ENCODE measurements at places on chromosomes 6 and 20.

DNA sequence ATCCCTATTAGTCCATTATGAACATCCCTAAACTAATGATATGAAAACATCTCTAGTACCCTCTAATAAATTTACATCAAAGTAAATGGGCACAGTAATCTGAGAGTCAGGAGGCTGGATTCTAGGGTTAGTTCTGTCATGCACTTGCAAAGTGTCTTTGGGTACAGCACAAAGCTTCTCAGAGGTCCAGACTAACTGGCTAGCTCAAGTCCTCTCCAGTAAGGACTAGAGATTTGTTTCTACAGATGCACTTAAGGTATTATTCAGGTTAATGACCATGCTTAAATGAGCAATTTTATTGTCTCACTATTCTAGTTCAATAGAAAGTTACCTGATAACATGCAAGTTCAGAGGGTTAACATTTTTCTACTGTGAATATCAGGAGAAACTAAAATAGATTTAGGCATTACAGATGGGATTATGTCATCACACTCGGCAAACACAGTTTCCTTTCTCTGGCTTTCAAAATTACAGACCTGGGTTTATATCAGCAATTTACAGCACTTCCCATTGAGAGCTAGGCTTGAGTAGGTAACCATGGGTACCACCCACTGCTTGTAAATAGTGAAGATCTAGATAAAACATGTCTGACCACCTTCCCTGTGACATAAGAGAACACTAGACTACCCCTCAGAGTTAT lies 402.9 kb upstream of the RUNX2 start:
- DNase-seq: no peak

GRCh38 chr20:50369225-50370035 lies 140.8 kb upstream of the PTPN1 start:
- no peak for DNase-seq

DNA sequence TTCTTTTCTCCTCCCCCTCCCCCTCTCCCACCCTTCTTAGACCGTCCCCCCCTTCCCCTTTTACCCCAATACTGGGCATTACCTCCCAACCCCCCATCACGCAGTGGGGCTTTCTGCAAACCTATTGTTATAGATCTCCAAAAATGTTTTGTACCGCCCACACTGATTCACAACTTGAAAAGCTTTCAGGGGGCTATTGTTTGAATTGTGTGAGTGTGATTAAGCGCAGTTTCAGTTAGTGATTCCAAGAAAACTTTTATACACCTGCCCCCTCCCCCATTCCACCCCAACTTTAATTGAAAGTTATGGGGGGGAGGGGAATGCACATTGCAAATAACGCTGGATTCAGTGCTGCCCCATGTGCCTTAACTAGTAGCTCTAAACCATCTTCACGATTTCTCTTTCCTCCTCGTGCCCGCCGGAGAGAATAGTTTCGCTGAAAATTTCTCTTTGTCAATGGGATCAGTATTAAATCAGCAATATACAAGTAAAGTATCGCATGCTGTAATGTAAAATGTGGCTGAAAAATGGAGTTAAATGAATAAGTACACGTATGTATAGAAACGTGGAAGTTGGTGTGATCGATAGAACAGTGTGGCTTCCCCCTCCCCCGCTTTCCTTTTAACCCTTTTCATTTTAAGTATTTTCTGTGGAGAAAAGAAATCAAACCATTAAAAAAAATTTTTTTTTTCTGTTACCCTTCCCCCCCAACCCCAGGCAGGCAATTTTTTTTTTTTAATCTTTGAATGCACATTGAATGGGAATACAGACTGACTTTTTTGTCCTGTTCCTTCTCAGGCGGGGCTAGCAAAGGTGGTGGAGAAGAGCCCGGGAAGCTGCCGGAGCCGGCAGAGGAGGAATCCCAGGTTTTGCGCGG lies 632 bp downstream of the LIN28B start:
- DNase-seq: no peak

DNA sequence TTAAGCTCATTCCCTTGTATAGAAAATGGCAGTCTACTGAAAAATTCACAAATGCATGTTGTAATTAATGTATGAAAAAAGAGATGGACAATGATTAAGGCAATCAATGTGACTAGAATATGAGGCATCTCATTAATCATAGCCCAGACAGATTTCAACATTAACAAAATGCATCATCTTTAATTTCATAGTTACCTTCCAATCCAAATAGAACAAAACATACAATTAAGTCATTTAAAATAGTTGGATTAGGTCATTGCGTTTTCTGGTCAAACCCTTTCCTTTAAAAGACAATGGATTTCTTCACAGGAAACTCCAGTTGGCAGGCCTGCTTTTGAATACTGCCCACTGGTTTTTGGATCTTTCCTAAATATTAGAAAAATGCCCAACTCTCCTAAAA lies 203.9 kb downstream of the HAO1 start:
- DNase-seq: no peak
